ENCODE measurements at places on chromosomes 16 and 17.

GRCh38 chr17:8056232-8056975 is 17.5 kb downstream of the ALOX15B start:
- peak; percentile 24 for DNase-seq

- DNase-seq, result no peak
Measured at GRCh38 chr16:56241596-56241995, 50.3 kb downstream of the GNAO1 start.

DNA sequence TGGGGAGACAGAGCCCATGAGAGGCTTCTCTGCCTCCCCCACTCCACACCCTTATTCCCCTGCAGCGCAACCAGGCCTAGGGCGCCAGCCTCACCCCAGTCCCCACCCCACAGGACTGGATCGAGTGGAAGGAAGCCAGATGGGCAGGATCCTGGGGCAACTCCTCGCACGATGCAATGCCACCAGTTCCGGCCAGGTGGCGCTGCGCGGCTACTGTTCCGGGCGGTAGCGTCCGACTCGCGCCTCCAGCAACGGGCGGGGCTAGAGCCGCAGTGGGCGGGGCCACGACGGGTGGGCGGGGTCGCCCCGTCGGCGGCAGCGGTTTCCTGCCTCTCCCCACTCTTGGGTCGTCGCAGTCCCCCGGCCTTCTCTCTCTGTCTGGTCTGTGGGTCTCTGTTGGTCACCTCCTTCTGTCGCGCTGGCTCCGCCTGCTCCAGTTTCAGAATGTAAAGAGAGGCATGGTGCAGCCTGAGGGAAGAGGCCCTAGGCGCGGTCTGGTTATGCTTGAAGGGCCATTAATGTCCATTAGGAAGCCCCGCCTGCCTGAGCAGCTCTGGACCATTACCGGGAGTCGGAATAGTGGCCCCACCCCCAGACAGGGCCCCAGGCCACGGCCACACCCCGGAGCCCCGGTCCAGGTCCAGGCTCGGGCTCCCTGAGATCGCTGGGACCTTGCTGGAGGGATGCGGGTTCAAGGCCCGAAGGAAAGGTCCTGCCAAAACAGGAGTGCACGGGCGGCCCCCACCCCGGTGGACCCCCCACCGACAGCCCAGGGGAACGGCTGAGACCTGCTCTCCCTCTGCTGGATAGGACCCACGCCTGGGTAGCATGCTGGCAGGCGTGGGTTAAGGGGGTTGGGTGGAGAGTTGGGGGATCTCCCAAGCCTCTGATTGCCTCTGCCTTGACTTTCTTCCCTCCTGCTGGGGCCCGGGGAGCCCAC is 3.3 kb upstream of the NHERF2 start:
- peak; percentile 92 for DNase-seq

DNA sequence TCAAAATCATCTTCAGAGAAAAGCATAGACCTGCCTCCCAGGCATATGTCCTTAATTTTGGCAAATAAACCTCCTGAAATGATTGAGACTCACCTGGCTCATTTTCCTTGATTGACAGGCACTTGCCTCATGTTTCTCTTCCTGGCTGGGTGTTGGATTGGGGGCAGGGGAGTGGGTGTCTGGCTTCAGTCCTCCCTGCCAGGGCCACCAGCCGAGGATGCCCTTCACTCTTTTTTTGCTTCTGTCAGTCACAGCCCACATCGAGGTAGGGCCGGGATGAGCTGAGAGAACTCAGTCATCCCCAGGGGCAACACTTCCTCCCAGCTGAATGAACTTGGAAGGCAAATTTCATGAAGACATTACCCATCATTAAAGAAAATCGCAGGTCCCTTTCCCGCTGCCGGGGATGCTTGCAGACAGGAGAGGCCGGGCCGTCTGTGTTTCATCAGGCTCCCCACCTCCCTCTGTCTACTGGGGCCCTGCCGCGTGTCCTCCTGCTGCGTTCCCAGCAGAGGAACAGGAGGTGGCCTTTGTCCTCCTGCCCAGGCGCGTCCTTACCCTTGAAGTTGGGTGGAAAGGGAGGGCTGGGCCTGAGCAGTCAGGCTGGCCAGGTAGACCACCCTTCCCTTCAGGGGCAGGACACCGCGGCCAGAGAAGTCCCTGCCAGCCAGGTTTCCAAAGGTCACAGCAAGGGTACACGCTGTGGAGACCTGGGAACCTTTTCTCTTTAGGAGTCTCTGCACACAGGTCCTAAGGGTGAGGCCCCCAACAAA is 11.2 kb upstream of the DNAH17 start:
- DNase-seq, result no peak

DNA sequence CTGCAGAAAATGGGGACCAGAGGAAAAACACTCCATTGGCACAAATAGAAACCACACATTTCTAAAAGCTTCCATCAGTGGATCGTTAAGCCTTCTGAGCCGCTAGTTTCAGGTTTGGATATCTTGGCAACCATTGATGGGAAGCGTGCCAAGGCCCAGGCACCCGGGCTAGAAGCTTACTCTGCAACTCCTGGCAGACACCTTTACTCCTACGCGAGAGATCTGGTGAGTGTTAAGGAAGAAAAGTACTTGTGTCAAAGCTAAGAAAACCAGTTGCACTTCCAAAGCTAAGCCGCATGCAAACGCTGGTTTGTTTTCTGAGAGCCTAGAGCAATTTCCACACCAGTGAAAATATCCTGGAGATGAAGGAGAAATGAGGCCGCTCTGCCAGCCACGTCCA is 472.4 kb downstream of the PMP22 start:
- DNase-seq, result no peak

GRCh38 chr16:88754912-88755744 is 29.9 kb downstream of the PIEZO1 start:
- no peak for DNase-seq

- no peak for DNase-seq
Measured at GRCh38 chr17:53462393-53462811, 360.3 kb upstream of the KIF2B start.

GRCh38 chr17:34246446-34246845 is 8.6 kb upstream of the CCL2 start:
- no peak for DNase-seq

DNA sequence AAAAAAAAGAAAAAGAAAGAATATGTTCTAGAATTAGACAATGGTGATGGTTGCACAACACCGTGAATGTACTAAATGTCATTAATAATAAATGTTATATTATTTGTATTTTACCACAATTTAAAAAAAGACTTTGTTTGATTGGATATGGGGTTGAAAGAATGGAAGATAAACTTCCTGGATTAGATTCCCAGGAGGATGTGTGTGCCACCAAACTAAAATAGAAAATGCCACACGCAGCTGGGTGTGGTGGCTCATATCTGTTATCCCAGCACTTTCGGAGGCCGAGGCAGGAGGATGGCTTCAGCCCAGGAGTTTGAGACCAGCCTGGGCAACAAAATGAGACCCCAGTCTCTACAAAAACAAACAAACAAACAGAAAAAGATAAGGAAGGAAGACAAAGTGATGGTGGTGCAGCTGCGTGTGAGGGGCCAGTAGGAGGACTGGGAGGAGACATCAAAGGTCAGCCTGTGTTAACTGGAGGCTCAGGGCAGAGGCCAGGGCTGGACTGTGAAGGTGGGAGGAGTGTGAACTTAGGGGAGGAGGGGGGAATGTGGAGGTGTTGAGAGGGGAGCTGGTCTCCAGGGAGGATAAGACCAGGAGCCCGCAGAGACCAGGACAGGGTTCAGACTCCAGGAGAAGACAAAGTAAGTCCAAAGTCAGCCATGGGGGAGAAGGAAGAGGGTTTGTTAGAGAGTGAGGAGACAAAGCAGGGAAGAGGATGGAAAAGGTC is 4.1 kb downstream of the PECAM1 start:
- DNase-seq, result no peak

GRCh38 chr17:65664266-65664665 is 102.8 kb upstream of the AXIN2 start:
- no peak for DNase-seq

DNA sequence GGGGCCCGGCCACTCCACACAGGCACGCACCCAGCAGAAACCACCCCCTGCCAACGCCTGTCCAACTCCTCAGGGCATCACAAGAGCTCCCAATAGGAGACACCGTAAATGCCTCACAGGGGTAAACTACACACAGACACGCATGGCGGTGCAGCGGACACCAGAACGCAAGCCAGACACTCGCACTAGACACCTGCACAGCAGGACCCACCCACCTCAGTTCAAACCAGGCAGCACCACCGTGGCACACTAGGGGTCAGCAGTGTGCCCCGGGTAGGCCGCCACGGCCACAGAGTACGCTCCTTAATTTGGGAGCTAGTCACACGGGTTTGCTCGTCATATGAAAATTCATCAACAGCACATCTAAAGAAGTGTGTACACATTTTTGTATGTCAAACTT is 3.4 kb downstream of the SLC38A10 start:
- peak; percentile 50 for DNase-seq

GRCh38 chr17:27575096-27575911 is 55.7 kb upstream of the LGALS9 start:
- no peak for DNase-seq
